Stomach (tissue), 19 donors: ENCODE measurements at places on chromosomes 1 and 21. TPM values are rescaled to one million over a fixed set of nuclear protein-coding genes. Genes with fewer than 3 reads are reported as not detected.

LCE1B gene
- not detected for total RNA-seq

ATAD3C gene
- 0.55 TPM for total RNA-seq

SUSD4 gene
- 5.5 TPM for total RNA-seq

DCDC2B gene
- total RNA-seq = not detected

DNA sequence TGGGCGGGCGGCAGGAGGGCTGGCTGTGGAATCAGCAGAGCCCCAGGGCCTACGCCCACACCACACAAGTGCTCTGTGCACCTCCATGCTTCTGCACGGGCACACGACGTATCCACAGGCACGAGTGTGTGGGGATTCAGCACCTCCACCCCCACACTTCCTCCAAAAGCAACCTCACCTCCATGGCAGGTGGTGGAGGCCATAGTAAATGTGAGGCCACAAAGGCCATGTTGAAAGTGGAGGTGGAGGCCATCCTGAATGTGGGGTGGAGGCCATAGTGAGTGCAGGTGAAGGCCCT is 125.4 kb upstream of the VAMP3 start:
- H3K27me3 ChIP-seq = peaks cover 8% of the 10 kb centered on the region
- peaks cover 51% of the 10 kb centered on the region for H3K4me1 ChIP-seq
- H3K36me3 ChIP-seq = no peaks in the 10 kb centered on the region
- H3K4me3 ChIP-seq = no peak overlapping the region
- no peak overlapping the region for H3K27ac ChIP-seq

GRCh38 chr1:75438355-75438754 is 172.6 kb downstream of the SLC44A5 start:
- H3K27me3 ChIP-seq = no peaks in the 10 kb centered on the region
- DNase-seq = no peak
- H3K4me3 ChIP-seq = no peak overlapping the region
- H3K4me1 ChIP-seq = no peaks in the 10 kb centered on the region
- H3K27ac ChIP-seq = no peak overlapping the region

DNA sequence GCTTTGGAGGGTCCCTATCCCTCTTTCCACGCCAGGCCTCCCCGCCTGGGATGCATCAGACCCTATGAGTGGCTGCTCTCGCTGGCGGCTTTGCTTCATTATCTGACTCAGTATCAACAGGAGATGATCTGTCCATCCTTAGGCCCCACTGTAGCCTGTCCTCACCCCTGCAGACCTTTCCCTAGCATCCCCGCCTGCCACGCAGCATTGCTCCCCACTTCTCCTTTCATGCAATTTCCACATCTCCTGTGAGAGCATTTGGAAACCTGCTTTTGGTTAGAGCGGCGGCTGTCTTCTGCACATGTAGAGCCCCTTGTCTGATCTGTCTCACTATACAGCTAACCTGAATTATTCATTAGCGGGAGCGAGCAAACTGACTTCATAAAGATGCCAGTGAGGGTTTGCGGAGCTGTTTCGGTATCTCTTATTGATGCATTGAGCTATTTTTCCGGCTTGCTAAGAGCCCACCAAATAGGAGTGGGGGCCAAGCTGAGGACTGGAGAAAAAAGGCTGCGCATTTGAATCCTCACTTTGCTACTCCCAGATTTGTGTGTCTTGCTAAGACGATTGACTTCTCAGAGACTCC is 40.0 kb upstream of the ATP2B4 start:
- H3K27me3 ChIP-seq = no peaks in the 10 kb centered on the region
- H3K36me3 ChIP-seq = no peaks in the 10 kb centered on the region
- H3K27ac ChIP-seq = no peak overlapping the region
- no peaks in the 10 kb centered on the region for H3K4me1 ChIP-seq
- H3K4me3 ChIP-seq = no peak overlapping the region

DNA sequence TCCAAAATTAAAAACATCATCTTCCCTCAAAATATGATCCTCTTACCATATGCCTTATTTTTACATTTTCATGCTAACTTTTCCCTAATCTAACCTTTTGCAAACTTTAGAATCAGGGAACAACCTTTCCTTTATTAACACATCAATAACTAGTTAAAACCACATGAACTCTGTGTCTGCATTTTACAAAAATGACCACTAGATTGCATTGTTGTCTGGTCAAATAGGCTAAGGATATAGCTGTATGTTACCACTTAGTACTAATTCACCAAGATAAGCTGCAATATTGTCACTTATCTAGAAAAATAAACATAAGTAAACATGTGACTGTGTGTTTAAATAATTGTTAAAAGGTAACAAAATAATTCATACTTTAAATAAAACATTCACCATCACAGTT is 82.3 kb downstream of the DENND1B start:
- H3K27ac ChIP-seq = no peak overlapping the region
- H3K27me3 ChIP-seq = no peaks in the 10 kb centered on the region
- H3K4me3 ChIP-seq = no peak overlapping the region

DNA sequence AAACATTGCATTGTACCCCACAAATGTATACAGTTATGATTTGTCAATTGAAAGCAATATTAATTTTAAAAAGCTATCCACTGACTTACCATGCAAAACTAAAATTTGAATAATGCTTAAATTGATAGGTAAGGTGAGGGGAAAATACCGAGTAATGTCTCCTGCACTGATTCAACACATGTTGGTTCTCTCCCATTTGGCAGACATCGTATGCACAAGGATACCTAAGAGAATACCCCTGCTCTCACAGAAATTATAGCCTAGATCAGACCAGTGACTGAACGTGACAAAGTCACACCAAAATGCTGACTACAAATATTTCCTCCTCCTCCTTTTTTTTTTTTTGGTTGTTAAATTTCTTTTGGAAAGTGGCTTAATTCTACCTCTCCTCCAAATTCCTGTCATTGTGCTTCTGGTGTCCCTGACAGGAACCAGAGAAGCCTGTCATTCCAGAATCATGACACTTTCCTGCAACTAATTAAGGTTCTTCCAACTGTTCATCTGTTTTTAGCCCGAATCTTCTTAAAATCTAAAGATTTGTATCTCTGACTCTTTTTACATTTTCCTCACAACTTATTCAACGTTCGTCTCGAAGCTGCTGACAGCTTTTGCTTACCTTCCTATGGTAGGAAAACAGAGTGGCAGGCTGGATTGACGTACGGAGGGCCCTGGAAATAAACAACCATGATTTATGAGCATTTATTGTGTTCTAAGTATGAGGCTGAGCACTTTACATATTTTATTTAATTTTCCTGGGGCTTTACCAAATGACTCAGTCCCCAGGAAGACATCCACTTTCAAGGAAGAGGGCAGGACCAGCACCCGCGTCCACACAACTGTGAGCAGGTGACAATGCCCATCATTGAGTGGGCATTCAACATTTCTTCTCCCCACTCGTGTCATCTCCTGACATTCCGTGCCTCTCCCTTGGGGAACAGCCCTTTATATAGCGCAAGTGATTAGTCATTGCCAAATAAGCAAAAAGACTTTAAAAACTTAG is 57.9 kb upstream of the KCNE2 start:
- H3K4me1 ChIP-seq = no peaks in the 10 kb centered on the region
- no peaks in the 10 kb centered on the region for H3K27me3 ChIP-seq
- H3K4me3 ChIP-seq = no peak overlapping the region
- H3K36me3 ChIP-seq = no peaks in the 10 kb centered on the region
- no peak overlapping the region for H3K27ac ChIP-seq
- no peak for DNase-seq

DNA sequence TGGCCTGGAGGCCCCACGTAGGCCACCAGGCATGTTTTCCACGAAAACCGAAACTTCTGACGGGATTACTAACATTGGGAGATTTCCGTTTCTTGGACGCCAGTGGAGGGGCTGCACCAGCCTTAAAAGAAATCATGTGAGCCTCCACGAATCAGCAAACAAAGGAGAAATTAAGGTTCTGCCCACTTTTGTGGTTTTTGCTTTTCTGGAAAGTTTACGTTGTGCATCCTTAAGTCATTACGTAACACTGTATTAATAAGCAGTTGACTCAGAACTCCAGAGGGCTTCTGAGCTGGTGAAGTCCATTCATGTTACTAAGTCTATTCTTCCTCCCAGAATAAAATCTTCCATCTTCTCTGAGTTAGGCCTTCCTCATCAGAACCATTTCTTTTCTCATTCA is 168.5 kb downstream of the PSMG1 start:
- H3K36me3 ChIP-seq = no peaks in the 10 kb centered on the region
- no peaks in the 10 kb centered on the region for H3K27me3 ChIP-seq
- peak; percentile 43 for DNase-seq

- H3K27ac ChIP-seq = no peak overlapping the region
- no peaks in the 10 kb centered on the region for H3K27me3 ChIP-seq
- no peak for DNase-seq
- no peak overlapping the region for H3K4me3 ChIP-seq
- no peaks in the 10 kb centered on the region for H3K36me3 ChIP-seq
Observed at GRCh38 chr1:63756839-63757238, 17.0 kb upstream of the ROR1 start.

DNA sequence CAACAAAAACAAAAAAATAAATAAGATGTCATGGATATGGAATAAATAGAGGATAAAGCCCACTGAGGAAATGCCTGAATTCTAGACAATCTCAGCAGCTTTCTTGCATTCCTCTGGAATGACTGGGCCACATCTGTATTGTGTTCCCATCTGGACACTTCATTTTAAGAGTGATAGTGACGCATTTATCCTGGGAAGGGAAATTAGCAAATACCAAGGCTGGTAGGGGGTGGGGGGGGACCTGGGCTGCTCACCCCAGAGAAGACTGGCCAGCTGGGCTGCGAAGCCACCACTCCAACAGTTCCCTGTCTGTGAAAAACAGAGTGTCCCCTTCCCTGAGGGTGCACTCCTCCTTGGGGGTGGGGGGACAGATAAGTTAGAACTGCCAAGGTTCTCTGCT is 106.3 kb downstream of the HIVEP3 start:
- no peak overlapping the region for H3K27ac ChIP-seq
- DNase-seq = no peak
- H3K4me3 ChIP-seq = no peak overlapping the region
- H3K27me3 ChIP-seq = no peaks in the 10 kb centered on the region

GRCh38 chr1:239212811-239213220 is 173.6 kb upstream of the CHRM3 start:
- H3K27me3 ChIP-seq = no peaks in the 10 kb centered on the region
- H3K27ac ChIP-seq = peak overlapping the region; percentile 84
- H3K4me1 ChIP-seq = no peaks in the 10 kb centered on the region

- H3K36me3 ChIP-seq = peaks cover 11% of the 10 kb centered on the region
- no peak overlapping the region for H3K27ac ChIP-seq
- no peak for DNase-seq
- H3K27me3 ChIP-seq = no peaks in the 10 kb centered on the region
Observed at GRCh38 chr1:29047142-29047541, 76.6 kb downstream of the TMEM200B start.

- no peak for DNase-seq
- H3K4me1 ChIP-seq = no peaks in the 10 kb centered on the region
- no peaks in the 10 kb centered on the region for H3K27me3 ChIP-seq
- no peak overlapping the region for H3K4me3 ChIP-seq
- H3K27ac ChIP-seq = no peak overlapping the region
- H3K36me3 ChIP-seq = no peaks in the 10 kb centered on the region
Observed at GRCh38 chr1:227898502-227899140, 49.1 kb downstream of the WNT9A start.

DNA sequence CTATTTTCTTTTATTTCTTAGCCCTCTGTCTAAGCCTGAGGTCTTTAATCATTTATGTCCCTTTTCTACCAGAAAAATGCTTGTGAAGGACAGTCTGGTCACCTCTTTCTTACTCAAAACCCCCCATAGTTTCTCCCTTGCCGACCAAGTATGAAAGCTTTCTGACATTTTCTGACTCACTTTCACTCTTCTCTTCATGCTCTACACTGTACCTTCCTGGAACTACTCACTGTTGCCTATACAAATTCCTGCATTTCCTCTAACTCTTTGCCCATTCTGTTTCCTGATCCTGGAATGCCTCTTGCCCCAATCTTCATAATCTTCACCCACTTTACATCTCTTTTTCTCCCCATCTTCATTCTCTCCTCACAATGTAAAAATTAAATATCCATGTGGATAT is 380.0 kb downstream of the HHIPL2 start:
- DNase-seq = no peak
- no peak overlapping the region for H3K27ac ChIP-seq
- no peaks in the 10 kb centered on the region for H3K27me3 ChIP-seq
- no peak overlapping the region for H3K4me3 ChIP-seq

- H3K36me3 ChIP-seq = no peaks in the 10 kb centered on the region
- peaks cover 99% of the 10 kb centered on the region for H3K4me1 ChIP-seq
- H3K4me3 ChIP-seq = no peak overlapping the region
Observed at GRCh38 chr1:42936309-42937078, 22.2 kb downstream of the SLC2A1 start.

GRCh38 chr1:176996456-176997090 is 167.9 kb downstream of the ASTN1 start:
- H3K36me3 ChIP-seq = no peaks in the 10 kb centered on the region
- no peaks in the 10 kb centered on the region for H3K4me1 ChIP-seq
- H3K4me3 ChIP-seq = no peak overlapping the region
- H3K27ac ChIP-seq = no peak overlapping the region

GRCh38 chr1:241485554-241485992 is 34.0 kb downstream of the FH start:
- no peak overlapping the region for H3K4me3 ChIP-seq
- DNase-seq = peak; percentile 7
- H3K27ac ChIP-seq = no peak overlapping the region
- no peaks in the 10 kb centered on the region for H3K36me3 ChIP-seq
- no peaks in the 10 kb centered on the region for H3K27me3 ChIP-seq

GRCh38 chr1:117161887-117162286 is 40.3 kb upstream of the TRIM45 start:
- H3K4me1 ChIP-seq = peaks cover 6% of the 10 kb centered on the region
- no peaks in the 10 kb centered on the region for H3K36me3 ChIP-seq
- no peaks in the 10 kb centered on the region for H3K27me3 ChIP-seq
- no peak overlapping the region for H3K27ac ChIP-seq

DNA sequence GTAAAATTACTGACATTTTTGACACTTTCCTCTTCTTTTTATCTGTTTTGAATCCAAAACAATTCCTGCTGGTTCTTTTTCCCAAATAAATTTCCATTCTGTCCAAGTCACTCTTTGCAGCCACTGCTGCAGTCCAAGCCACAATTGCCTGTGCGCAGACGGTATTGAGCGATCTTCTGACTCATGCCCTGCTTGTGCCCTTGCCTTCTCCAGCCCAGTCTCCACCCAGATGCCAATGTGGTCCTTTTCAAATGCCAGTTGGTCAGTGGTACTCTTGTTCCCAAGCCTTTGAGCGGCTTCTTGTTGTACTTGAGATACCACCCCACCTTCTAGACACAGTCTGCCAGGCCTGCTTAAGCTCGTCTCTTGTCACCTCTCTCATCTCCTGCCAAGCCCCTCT is 78.9 kb downstream of the CAMTA1 start:
- no peaks in the 10 kb centered on the region for H3K27me3 ChIP-seq
- H3K36me3 ChIP-seq = no peaks in the 10 kb centered on the region
- H3K27ac ChIP-seq = no peak overlapping the region
- peaks cover 7% of the 10 kb centered on the region for H3K4me1 ChIP-seq
- no peak overlapping the region for H3K4me3 ChIP-seq
